Left ventricle myocardium inferior (tissue), 1 donor: ENCODE measurements at places on chromosomes 16 and 17.

DNA sequence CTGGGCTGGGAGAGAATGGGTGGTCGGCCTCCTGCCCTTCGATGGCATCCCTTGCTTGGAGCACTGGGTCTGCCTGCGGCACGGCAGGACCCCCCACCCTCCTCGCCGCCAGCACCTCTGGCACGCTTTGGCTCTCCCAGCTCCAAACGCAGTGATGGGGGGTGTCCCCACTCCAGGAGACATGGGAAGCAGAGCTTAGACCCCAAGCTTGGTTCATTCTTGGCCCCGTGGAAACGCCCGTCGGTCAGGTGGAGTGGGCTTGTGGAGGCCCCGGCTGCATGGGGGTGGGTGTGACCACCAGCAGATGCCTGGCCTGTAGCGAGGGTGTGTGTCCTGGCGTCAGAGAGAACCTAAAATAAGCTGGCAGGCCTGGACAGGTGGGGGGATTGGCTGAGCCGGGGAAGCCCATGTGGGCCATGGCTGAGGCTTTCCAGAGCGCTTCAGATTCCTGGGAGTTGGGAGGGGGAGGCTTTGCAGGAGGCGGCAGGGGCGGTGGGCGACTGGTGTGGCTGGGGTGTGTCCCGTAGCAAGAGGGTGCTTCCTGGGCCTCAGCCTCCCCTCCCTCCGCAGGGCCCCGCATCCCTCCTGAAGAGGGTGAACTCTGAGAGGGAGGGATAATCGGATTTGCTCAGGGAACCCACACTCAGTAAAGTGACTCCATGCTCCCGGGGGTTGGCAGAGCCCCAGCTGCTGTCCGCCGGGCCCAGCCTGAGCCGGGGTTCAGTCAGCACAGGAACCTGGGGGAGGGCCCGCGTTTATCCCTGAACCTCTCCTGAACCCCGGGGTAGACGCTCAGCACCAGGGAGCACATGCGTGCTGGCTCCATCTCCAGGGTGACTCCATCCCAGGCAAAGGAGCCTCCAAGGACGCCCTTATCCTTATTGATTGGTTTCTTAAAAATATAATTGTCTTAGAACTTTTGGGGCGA lies 3.4 kb downstream of the CACNA1H start:
- DNase-seq, result no peak

DNA sequence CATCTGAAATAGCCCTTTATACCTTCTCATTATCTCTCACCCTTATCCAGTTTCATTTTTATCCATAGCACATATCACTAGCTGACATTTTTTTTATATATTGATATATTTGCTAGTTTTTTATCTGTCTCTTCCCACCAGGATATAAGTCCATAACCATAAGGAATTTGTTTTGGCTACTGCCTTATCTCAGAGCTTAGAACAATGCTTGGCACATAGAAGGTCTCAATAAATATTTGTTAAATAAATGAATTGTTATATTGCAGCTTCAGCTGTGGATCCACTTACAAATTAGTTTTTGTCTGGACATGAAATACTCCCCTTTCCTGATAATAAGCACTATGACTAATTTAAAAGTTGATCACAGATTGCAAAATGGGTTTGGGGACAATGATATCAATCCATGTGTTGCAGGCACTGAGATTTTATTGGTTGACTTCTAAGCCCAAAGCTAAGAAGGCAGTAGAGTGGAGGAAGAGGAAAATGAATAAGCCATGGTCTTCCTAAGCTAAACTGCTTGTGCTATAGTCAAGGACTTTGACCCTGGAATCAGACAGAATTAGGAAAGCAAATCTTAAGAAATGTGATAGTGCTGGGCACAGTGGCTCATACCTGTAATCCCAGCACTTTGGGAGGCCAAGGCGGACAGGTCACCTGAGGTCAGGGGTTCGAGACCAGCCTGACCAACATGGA lies 31.9 kb upstream of the YPEL2 start:
- DNase-seq, result no peak

DNA sequence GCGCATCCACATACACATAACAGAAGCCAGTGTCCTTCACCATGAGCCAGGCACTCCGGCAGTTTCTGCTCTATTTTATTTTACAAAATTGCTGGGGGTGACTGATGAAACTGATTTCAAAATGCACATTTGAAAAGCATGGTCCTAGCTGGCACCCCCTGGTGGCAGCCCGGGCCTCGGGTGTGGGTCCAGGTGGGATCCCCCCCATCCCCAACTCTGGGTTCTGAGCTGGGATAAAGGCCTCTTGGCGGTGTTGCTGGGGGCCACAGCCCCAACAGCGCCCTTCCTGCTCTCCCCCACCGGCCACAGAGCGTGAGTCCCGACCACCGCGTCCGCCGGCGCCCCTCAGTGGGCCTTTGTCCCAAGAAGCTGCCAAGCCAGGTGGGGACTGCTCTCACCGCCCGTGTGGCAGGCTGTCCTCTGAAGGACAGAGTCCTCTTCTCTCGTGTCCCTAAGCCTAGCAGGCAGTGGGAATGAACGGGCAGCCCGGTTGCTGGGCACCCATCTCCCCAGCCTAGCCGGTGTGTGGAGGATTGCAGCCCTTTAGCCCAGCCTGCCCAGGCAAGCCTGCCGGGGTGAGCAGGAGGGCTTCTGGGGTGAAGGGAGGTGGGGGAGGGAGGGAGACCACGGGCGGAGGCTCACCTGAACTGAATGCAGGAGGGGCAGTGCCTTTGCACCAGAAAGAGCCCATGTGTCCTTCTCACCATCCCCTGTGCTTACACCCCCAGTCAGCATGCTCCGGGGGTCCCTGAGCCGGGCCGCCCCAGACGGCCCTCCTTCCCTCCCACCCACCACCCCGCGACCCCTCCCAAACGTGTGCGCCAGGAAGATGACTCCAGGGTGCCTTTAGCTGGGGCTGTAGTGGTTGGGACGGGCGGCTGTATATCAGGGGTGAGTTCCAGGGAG lies 898 bp downstream of the SNAI3 start:
- no peak for DNase-seq

- DNase-seq, result no peak
Observed at GRCh38 chr17:78013683-78014467, 55.4 kb downstream of the TNRC6C start.

DNA sequence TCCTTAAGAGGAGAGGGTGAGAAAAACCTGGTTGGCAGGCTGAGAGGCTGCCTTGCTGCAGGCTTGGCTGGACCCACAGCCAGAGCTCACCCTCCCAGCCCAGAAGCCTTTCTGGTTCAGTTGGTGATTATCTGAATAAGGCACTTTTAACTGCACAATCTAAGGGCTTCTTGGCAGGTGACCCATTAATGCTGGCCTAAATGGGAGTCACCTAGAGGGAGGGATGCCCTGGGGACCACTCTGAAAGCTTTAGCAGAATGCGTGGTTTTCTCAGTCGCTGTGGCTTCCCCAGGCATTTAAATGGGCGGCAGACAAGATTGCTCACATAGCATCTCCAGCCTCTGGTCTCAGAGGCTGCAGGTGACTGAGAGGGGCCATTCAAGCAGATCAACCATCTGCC lies 33.2 kb upstream of the SHISA9 start:
- DNase-seq, result no peak

- DNase-seq, result no peak
Observed at GRCh38 chr17:52823155-52823554, 664.6 kb upstream of the CA10 start.

GRCh38 chr16:72961115-72961832 lies 86.7 kb downstream of the ZFHX3 start:
- no peak for DNase-seq

- DNase-seq, result no peak
Observed at GRCh38 chr17:44767493-44767892, 8.7 kb downstream of the ADAM11 start.

DNA sequence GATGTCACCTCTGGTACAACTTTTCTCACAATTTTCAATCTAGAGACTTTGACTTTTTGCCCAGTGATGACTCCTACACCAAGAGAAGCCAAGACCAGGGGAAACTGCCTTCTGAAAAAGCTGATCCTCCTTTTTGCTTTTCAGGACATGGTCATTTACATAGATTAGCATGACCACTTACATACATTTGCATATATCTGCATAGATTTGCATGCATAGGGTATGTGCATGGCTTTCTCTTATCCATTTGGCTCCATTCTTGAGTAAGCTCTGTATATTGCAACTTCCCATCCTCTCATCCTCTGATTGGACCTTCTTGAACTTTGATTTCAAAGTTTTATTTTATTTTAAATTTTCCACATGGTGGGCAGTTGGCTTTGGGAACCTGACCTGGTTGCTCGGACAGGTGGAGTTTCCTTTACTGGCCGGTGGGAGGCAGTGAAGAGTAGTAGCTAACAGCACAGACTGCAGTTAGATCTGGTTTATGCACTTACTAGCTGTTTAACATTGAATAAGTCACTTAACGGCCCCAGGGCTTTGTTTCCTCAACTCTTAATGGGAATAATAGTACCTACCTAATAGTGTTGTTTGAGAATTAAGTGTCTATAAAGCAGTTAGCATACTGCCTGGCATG lies 92.9 kb downstream of the GPR139 start:
- no peak for DNase-seq

DNA sequence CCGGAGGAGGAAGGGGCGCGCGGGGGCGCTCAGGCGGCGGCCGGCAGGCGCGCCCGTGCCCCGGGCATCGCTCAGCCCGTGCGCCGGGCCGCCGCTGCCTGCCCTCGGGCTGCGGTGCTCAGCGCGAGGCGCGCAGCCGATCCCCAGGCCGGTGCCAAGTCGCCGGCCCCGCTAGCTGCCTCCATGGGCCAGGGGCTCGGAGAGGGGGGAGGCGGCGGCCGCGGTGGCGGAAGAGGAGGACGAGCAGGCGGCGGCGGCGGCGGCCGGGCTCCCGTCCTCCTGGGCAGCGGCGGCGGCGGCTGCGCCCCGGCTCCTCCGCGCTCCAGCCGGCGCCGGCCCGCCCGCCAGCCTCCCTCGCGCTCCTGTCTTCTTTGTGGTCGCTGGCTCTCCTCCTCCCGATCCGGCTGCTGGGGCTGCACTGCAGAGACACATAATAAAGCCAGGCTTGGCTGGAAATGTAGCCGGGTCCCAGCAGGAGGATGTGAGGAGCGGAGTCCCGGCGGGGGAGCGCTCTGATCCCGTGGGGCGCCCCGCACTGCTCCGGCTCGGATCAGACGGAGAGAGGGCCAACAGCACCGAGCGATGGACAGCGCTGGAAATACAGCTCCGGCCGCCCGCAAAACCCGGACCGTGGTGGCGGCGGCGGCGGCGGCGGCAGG lies 889 bp upstream of the ZNF423 start:
- peak; percentile 81 for DNase-seq

GRCh38 chr16:11356573-11357331 lies 11.5 kb downstream of the RMI2 start:
- peak; percentile 63 for DNase-seq

DNA sequence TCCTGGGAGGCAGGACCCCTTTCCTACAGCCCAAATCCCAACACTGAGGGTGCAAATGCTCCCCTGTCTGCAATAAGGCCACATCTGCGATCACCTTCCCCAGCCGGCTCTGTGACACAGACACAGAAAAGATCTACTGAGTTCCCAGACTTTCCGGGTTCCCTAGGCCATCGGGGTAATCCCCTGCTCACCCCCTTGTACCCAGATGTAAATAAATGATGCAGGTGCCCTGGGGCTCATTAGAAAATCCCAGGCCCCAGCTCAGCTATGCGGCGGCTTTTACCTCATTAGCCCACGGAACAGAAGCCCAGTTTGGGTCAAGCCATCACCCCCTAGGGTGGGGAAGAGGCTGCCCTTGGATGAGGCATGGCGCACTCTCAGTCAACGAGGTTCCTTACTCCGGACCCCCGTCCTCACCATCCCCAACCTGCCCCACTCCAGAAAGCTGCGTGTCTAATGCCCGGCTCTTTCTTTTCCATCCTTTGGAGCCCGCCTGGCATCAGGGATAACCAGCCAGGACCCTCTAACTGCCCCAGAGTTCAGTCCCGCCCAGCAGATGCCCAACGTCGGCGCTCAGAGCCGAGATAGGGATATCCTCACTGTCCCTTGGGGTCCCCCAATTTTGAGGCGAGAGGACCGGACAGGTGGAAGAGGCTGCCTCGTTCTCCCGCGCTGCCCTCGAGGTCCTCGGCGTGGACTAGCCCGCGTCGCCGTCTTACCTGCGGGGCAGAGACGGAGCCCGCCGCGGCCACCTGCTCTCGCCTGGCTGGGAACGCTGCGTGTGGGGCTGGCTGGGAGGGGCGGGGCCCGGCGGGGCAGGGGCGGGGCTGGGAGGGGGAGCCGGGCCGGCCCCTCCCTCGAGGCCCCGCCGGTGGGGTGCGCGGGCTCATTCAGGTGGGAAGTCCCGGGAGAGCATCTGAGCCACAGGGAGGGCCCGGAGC lies at the start of gene ZNF385C:
Gene ZNF385C (minus strand): TSS at position 783 of the 941 bp plus-strand sequence. CDS start 35,417 bp downstream, outside the sequence.
- DNase-seq, result no peak

GRCh38 chr17:42405076-42405475 lies 16.8 kb upstream of the STAT3 start:
- DNase-seq, result no peak

DNA sequence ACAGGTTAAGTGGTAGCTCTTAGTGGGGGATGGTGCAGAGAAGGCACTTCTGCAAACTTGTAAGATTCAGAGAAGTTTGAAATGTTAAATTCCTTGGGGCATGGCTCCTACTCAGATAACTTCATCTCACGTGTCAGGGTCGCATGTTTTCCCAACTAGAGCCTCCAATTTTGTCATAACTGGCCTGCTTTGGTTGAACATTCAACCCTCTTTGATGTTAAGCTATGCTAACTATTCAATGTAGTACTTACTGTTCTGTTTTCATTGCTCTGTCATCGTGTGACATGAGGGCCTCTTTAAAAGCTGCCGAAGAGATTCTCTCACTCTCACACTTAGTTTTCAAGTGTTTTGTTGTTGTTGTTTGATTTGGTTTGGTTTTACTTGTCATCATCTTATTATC lies 280.8 kb downstream of the CDH11 start:
- no peak for DNase-seq

DNA sequence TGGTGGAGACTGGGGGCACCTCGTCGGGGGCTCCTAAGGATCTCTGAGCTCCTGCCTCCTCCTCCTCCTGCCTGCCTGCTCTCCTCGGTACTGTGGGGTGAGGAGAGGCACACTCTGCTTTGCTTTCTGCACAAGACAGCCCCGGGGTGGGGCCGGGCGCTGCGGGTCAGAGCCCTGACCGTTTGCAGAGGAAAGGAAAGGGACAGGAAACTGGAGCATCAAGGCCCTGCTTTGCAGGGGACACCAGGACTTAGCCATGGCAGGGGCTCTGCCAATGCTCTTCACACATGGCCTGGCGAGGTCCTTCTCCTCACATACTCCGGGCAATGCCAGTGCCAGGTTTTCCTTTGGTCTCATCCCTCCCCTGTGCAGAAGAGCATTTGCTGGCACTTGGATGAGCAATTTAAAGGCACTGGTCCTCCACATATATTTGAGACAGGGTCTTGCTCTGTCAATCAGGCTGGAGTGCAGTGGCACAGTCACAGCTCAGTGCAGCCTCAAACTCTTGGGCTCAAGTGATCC lies 23.8 kb upstream of the DOC2B start:
- no peak for DNase-seq

DNA sequence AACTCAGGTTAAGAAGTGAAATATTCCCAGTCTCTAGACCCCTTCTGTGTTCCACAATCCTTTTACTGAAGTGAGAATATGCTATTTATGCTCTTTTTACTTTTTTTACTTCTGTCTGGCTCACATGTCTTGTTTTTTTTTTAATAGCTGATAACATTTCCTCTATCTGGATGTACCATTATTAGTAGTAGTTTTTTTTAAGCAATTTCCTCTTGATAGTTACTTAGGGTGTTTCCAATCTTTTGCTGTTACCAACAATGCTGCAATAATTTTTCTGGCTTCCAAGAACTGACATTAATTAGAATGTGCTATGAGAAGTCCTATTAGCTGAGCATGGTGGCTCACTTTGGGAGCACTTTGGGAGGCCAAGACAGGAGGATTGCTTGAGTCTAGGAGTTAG lies 32.0 kb downstream of the KSR1 start:
- no peak for DNase-seq
